MV-4-11 (cell line): ENCODE measurements at places on chromosomes 11 and 22.

DNA sequence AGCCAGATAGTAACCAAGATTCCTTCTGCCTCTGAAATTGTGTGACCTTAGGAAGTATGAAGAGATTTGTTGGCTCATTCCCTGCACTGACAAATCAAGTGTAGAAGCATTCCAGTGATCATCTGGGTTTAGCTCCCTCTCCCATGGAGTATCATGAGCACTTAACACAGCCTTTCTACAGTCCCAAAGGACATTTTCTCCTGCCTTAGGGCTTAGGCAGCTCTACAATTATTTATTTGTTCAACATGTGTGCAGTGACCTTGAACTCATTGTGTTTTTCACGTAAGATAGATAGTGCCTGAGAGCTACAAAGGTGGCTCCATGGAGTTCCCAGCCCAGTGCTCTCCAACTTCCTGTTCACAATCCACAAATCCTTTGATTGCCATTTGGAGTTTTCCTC lies 94.8 kb upstream of the FAT3 start:
- DNase-seq, result no peak

DNA sequence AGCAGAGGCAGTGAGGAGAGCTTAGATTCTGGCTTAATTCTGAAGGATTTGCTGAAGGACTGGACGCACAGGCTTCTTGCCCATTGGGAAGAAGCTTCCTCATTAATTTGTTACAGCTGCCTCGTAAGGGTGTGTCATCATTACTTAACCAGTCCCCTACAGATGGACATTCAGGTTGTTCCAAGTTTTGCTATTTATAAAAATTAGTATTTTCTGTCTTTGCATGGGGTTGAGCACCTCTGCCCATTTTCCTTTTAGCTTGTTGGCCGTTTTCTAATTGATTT lies 38.1 kb downstream of the CAPN1 start:
- DNase-seq, result no peak

DNA sequence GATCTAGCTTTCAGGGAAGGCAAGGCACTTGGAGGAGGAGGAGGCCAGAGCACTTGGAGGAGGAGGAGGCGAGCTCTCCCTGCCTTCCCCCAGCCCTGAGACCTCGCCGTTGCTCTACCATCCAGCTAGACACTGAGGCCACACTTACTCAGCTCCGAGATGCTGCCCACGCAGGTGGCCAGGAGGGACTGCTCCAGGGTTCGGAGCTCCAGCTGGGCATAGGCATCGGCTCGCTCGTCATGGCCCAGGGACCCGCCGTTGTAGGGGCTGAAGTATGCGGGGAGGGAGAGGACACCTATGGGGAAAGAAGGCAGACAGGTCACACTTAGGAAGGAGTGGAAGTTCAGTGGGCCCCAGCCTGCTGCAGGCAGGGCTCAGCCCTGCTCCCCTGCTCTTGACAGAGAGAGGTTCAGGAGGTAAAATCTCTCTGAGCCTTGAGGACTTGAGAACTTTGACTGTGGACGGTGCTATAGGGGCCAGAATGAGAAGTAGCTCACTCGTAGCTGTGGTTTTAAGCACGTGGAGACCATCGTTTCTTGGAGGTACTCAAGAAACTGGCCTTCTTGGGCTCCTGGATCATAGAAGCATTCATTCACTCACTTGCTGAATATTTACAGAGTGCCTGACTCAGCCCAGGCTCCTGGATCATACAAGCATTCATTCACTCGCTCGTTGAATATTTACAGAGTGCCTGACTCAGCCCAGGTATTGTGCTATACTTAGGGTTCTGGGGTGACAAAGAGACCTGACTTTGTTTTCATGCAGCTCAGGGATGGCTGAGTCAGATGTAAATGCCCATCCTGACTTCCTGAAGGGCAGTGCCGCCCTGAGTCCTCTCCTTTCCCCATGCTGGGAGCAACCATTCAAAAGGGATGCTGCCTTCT lies 99.2 kb downstream of the NAT10 start:
- no peak for DNase-seq

DNA sequence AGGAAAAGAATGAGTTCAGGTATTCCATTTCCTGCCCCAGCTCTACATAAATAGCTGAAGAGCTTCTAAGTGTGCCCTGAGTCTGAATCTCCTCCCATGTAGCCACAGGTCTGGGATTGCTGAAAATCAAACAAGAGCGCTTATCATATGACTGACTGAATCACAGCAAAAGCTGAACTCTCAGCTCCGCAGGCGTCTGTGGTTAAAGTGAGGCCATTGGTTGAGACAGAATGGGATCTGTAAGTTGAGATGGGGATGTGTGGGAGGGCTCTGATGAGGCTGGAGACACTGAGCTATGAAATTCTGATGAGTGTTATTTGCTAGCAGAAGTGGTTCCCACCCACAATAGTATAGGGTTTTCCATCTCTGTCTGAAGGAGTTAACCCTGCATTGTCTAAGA lies 637.0 kb downstream of the OPCML start:
- DNase-seq, result no peak

GRCh38 chr11:87473174-87473573 lies 435.4 kb downstream of the TMEM135 start:
- no peak for DNase-seq

DNA sequence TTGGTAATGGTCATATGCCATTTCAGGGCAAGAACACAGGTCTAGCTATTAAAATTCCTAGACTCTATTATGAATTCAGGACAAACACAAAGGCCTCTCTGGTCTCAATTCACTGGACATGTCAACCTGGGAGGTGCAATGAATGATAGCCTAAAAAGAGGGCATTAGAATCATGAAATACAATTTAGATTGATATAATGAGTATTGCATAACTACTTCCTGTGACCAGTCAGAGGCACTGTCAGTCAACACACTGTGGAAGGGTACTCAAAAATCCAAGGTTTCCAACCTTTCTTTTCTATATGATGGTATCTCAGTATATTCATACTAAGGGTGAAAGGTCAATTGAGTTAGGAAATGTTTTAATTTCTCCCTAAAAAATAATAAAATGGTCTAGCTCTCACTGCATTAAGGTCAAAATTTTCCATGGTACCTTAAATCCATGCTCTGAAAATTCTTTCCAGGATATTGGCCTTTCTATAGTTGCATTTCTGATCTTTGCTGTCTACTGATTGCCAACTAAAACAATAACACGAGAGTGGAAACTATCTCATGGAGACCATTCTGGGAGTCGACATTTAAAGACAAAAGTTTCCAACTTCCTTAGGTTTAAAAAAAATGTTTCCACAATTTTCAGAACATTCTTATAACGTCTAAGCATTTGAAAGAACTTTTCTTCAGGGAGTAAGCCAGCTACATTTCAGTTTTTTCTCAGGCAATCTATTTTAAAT lies 81.7 kb upstream of the APOA1 start:
- DNase-seq, result no peak

DNA sequence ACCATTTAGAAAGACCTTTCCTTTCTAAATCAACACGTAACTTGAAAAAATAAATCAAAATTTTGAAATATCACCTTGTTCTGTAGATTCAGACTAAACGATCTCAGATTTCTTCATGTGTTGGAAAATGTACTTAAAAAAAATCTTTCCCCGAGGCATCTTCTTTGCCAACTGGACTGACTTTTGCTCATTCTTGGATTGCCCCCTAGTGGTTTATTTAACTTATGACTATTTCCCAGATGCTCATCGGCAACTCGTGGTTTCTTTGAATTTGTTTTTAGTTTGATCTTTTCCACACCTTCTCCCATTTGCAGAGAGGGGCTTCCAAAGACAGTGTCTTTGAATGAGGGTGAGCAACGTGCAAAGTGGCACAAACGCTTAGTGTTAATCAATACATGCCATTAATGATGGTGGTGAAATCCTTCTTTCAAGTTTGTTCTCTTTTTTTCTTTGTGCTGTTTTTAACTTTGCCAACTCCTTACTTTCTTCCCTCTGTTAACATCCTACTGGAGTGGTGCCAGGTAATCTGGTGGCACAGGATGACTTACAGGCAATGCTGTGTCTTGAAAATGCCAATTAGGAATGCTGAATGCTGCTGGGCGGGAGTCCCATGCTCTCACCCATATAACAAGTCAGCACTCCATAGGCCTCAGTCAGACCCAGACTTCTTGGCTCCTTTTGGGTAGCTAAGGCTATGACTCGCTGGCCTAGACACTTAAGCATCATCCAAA lies 18.3 kb downstream of the PRSS23 start:
- DNase-seq, result peak; percentile 60

DNA sequence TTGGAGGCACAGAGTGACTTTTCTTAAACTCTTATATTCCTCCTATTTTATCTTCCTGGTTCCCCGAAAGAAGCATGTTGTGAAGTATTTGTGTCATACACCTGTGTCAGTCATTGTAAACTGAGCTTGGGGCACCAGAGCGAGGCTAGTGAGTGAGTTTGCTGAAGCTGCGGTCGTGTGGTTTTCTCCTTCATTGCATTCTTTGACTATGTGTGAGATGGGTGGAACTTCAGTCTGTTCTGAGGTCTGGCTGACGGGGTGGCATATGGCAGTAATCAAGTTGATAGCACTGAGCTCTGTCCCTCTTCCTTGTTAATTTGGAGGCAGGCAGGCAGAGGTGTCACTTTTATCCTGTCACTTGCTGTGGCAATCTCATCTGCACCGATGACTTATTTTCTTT lies 4.2 kb downstream of the VPS26B start:
- DNase-seq, result no peak

DNA sequence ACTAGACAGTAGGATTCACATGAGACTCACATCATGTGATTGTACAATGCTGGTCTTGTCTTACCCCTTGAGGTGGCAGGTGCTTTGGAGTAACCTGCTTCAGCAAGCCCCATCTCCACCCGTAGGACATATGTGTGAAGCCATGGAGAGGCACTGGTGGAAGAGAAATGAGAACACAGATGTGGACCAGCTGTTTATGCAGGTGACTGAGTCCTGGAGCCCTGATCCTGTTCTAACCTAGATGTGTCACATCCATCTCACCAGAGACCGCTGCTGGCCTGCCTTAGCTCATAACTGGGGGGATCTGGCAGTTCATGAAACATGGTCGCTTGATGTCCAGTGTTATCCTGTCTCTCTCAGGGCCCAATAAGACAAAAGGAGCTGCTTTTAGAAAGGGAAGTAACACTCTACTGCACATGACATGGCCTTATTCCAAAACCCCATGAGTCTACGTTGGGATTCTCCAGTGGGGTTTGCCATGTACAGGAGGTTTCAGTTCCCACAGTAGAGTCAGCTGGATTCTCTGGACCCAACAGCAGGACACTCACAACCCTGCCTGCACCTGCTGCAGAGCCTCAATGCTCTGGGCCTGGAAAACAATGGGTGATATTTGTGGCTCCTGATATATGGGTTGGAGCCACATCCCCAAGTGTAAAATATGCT lies 62.0 kb downstream of the GGTLC2 start:
- DNase-seq, result peak; percentile 35

- peak; percentile 43 for DNase-seq
Measured at GRCh38 chr11:120952461-120953434, 71.2 kb upstream of the TBCEL start.

DNA sequence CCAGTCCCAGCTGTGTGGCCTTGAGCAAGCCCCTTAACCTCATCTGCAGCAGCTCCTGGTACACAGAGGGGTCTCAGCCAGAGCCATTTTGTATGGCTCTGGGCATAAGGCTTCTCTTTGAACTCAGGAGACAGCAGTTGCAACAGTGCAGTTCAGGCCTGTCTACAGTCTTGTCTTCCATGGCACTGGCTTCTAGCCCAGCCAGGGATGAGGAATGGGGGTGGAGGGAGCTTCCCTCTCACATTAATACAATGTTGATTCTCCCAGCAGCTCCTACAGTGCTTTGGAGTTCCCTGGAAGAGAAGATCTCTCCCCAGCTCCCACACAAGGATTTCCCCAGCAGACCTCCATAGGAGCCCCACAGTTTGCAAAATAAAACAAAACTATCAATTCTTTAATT lies 350.2 kb downstream of the BUD13 start:
- no peak for DNase-seq

- DNase-seq, result no peak
Measured at GRCh38 chr11:80441821-80442220, 1001.0 kb upstream of the TENM4 start.

DNA sequence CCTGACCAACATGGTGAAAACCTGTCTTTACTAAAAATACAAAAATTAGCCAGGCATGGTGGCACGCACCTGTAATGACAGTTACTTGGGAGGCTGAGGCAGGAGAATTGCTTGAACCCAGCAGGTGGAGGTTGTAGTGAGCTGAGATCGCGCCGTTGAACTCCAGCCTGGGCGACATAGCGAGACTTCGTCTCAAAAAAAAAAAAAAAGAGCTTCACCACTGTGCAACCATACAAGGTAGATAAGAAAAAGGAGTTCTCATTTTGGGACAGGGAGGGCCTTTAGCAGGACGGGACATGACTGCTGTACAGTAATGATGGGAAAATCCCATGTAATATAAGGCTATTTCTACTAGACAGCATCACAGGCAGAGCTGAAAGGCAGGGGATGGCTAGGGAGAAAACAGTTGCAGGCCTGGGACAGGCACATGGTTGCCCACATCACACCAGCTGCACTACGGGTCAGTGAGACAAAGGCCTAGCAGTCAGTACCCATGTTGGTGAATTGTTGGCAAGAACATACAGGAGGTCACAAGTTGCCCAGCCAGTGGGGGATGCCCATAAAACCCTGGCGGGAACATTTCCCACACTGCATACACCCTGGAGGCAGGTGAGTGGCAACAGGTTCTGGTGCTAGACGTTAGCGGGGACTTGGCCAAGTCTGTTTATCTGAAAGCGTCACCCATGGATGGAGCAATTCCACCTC lies 5.4 kb downstream of the TANGO2 start:
- DNase-seq, result no peak

DNA sequence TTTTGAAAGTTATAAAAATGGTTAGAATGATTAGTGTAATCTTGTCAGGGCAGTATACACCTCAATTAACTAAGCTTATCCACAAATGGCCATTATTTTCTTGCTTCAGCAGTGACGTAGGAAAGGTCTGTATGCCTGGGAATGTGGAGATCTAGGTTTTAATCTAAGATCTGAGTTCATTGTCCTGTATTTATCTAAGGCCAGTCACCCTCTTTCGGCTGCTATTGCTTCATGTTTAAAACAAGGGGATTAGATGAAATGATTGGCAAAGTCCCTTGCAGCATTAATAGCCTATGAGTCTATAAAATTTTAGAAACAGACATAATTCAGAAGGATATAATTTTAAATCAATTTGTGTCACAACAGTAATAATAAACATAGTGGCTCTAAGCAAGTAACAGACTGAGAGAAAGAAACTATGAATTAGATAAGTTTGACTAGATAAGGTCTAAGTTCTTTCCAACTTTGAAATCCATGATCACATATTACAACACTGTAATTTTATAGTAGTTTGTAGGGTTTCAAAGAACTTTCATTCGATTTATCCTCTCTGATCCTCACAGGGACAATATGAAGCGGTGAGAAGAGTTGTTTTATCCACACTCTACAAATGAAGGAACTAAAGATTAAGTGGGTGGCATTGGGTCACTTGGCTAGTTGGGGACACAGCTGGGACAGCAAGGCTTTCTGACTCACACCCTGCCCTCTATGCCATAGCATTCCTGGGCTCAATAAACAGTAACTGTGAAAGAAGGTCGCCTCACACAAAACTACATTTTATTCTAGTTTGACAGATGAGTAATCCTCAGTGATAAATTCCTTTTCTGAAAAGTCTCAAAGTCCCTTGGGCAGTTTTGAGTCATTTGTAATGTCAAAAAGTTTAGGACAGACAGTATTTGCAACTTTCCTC lies 60.6 kb upstream of the RDX start:
- peak; percentile 13 for DNase-seq
